ENCODE measurements at places on chromosomes 6 and 20.
A peak's percentile ranks its signal among the peaks of the same experiment; 100 is the strongest.

DNA sequence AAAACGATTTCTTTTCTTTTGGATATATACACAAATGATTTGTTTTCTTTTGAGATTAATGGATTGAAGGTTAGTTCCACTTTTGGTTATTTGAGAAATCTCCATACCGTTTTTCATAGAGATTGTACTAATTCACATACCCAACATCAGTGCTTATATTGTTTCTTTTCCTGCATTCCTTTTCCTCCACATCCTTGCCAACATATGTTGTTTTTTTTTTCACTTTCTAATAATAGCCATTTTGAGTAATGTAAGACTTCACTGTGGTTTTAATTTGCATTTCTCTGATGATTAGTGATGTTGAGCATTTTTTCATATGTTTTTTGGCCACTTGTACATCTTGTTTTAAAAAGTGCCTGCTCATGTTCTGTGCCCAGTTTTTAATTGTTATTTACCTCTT lies 846.4 kb upstream of the EYS start:
- no peak for DNase-seq

GRCh38 chr6:148021699-148022098 lies 320.9 kb upstream of the SASH1 start:
- no peak for DNase-seq

DNA sequence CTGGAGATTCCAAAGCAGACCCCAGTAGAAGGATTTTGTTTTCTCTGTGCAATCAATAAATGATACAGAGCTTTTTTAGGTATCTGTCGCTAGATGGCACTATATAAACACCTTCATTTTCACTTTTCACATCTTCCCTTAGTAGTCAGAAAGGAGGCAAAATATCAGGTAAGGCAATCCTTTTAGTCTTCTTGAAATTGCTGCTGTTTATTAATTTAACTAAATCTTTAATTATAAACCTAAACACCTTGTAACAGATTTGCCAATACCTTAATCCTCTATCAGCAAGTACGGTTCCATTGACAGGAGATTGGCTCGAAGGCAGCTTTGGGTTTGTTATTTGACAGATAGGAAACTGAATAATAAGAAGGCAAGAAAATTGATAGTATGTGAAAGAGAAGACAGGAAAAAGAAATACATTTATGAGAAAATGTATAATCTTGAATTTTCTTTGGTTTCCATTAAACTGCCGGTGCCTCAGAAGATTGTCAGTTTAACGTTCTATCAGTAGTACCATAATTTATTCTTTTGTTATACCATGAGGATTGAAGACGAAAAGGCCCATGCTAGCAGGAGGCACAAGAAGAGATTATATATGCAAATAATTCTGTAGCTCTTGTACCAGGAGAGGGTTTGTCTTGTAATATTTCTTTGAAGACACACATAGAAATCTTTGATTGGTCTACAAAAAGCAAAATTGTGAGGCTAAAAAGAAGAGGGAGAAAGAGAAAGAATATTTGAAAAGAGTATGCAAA lies 23.5 kb upstream of the IBTK start:
- no peak for DNase-seq

GRCh38 chr6:150575836-150576235 lies 23.8 kb upstream of the PLEKHG1 start:
- DNase-seq = no peak

GRCh38 chr20:54366669-54367344 lies 108.6 kb upstream of the DOK5 start:
- DNase-seq = no peak

DNA sequence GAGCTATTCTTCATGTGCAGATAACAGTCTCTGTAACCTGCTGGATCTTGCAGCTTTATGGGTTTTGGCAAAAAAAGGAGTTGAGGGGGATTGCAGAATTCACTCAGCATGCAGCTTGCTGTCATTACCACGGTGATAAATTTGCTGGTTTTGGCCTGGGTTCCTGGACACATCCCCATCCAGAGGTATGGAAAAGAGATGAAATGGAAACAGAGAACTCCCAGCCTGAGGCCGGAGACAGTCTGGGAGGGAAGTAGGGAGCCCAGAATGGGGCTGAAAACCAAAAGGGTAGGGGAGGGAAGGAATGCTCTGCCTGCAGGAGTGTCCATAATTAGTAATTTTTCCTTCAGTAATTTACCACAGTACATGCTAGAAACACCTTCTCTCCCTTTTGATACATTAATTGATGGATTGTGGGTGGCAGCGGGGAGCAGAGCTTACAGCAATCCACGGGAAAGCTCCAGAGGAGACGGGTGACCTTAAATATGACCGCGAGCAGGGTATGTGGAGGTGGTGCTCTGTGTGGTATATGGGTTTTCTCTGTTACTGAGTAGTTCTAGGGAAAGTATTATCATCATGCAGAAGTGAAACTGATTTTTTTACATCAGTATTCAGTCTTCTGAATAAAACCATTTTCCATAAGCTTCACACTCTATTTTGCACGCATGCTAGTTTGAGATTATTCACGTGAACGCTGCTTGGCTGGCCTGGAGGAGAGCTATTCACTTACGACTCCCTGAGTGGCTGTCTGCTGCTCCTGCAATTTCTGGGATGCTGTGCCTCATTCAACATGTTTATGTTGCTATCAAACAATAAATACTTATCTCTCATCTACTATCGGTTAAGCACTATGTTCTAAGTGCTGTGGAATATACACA lies 66.3 kb upstream of the KCNK16 start:
- no peak for DNase-seq

GRCh38 chr20:15320941-15321340 lies 983.5 kb upstream of the FLRT3 start:
- no peak for DNase-seq

GRCh38 chr6:81785377-81785776 lies 32.9 kb upstream of the TENT5A start:
- DNase-seq = no peak

- DNase-seq = peak; percentile 70
Measured at GRCh38 chr6:139109558-139109957, 25.3 kb upstream of the HECA start.

DNA sequence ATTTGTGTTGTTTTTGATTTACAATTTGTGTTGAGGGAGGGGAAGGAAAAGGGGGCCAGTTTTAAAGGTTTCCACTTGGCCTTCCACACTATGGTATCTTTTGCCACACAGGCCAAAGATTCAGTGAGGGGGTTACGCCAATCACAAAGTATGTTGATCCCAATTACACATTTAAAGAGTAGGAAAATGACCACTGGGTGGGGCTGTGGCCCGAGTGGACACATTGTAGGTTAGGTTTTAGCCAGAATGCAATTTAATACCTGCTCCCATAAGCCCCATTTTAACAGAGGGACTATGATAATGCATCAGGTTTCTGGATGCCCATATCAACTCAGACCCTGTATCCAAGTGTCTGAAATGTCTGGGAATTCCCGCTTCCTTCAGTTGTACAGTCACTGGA lies 15.6 kb downstream of the VGLL2 start:
- DNase-seq = no peak

DNA sequence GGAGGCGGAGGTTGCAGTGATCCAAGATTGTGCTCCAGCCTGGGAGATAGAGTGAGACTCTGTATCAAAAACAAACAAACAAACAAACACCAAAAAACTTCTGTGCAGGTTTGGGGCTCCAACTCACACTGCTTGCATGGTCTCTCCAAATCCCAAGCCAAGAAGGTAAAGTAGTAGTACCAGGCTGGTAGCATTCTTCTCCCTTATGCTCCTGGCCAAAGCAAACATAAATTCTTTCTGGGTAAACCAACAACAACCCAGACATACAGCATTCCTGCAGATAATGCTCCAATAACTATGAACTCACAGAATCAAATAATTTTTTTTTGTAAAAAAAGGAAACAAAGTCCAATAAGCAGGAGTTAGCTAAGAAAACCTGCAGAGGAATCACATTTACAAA lies 57.8 kb upstream of the KLHL31 start:
- no peak for DNase-seq

All from activated effector memory CD4-positive, alpha-beta T cell treated with anti-CD3 and anti-CD28 coated beads, Interleukin-2, amount 50 U/mL, for 16 hours (primary cell).